ENCODE measurements at places on chromosomes 11 and 22.

DNA sequence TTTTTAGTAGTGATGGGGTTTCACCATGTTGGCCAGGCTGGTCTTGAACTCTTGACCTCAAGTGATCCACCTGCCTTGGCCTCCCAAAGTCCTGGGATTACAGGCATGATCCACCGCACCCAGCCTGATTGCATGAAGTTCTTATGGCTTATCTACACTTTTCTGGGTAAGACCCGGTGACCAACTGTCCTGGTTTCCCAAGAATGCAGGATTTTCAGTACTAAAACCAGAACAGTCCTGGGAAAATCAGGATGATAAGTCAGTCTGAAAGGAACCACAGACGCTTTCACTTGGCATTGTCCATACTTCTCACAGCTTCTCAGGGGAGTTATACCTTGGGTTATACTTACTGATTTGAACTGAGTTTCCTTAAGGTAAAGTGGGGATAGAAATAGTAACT lies 1.4 kb upstream of the BPIFC start:
- DNase-seq, result no peak

- no peak for DNase-seq
These were observed 21.9 kb downstream of the MN1 start for GRCh38 chr22:27779643-27780042.

- no peak for DNase-seq
These were observed 117.7 kb upstream of the RCN1 start for GRCh38 chr11:31973172-31973571.

DNA sequence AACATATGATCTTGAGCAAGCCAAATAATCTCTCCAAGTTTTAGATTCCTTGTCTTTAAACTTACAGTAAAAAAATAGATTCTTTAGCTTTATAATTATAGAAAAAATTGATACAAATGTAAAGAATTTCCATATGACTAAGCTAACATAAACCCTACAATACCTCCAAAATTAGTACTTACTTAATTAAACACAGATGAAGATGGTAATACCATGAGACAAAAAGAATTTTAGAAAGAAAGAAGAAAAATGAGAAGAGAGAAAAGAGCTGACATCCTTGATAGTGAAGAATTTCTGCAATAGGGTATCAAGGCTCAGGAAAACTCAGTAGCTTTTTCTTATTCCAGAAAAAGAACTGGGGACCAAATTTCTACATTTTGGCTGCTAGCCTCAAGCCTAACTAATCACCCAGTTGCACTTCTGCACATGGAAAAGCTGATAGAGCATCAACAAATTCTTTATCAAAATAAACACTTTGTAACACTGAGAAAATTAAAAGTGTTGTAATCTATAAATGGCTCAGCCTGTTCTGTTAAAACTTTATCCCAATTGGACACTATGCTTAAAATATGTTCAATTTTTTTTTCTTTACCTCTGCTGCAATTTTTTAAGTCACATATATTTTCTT lies 24.7 kb upstream of the SOX6 start:
- no peak for DNase-seq

GRCh38 chr22:47143249-47143938 lies 380.9 kb downstream of the TBC1D22A start:
- DNase-seq, result no peak

DNA sequence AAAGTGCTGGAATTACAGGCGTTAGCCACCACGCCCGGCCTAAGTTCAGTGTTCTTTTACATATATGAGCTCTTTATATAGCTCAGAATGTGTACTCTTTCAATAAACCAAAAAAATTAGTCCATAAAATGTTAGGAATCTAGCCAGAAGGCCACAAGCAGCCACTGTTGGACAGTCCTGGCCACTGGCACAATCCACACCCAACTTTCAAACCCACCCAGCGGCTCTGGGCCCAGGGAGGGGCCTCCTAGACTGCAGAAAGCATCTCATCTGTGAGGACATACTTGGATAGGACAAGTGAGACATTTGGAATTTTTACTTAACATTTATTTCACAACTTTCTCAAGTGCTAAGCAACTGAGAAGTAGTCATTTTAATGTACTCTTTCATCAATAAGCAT lies 6.4 kb downstream of the PACSIN2 start:
- no peak for DNase-seq

DNA sequence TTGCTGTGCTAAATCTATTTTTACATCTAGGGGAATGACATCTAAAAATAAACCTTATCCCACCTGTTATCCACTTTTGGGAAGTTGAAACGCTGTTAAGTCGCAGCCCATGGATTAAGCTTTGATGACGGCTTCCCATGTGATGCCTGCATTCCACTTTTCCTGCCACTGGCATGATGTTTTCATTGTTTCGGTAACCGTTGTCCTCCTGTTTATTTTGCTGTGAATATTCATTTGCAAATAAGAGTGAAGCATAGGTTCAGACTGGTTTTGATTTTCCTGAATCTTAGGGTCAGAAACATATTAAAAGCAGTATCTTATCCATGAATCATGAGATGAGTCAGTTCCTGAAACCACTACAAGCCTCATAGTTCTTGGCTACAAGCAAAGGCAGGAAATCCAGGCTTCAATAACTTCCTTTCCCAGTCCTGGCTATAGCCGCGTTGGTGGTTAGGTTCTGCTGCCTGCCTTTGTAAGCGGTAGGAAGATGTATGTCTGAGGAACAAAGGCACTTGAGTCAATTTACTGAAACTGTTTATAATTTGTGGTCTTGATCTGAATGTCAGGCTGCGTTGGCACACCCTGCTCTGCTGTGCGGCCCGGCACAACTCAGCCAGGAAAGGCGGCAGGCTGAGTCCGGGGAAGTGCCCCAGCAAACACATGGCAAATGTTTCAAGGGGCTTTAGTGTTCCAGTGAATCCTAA lies 19.4 kb downstream of the TEAD1 start:
- no peak for DNase-seq

DNA sequence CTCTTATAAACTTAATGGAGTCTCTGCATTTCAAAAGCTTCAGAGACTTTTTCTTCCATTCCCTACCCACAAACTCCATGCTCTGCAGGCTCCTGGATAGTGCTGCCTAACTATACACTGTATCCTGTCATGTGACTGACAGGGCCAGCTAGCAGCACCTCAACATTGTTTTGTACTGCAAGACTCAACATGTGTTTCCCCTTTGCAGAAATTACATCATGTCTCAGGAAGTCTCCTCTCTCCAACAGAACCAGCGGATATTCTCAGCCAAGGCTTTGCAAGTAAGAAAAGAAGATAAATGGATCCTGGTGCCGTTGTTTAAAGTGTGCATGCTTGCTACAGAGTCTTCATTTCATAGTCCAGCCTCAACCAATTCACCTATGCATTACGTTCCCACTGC lies 164.0 kb upstream of the UBASH3B start:
- DNase-seq, result no peak

GRCh38 chr11:47756208-47756607 lies 10.9 kb downstream of the FNBP4 start:
- no peak for DNase-seq

GRCh38 chr22:47318041-47318737 lies 555.7 kb downstream of the TBC1D22A start:
- DNase-seq, result no peak

- DNase-seq, result no peak
These were observed 15.5 kb downstream of the DEAF1 start for GRCh38 chr11:679271-680207.

GRCh38 chr22:35404176-35404575 lies 4.2 kb downstream of the MCM5 start:
- no peak for DNase-seq

DNA sequence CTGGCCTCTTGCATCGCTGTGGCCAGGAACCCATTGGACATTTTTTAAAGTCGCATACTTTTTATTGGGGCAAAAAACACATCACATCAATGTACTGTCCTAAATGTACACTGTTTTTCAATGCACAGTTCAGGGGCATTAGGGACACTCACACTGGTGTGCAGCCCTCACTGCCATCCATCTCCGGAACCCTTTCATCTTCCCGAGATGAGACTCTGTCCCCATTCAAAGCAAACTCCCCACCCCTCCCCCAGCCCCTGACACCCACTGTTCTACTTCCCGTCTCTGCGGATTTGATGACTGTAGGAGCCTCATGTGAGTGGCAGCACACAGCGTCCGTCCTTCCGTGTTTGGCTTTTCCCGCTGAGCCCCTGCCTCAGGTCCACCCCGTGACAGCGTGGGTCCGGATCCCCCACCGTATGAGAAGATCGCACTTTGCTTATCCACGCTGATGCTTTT lies 41.8 kb upstream of the TH start:
- no peak for DNase-seq

GRCh38 chr11:9070749-9071491 lies 20.5 kb downstream of the SCUBE2 start:
- DNase-seq, result no peak

DNA sequence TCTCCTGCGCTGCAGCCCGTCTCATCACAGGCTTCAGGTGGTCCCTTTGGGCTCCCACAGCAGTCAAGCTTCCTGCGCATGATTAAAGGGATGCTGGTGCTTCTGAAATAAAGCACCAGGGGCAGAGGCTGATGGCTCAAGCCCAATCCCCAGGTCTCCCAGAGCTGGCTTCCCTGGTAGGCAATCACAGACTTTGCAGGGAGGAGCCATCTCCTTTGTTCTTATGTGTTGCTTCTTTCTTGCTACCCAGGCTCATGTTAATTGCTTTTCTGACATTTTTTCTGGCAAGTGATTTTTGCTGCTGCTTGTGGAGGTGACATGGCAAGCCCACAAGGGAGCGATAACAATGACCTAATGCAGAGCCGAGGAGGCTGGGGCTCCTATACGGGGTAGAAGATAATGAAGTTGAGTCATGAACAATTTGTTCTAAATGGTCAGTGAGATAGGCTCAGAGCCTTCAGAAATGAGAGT lies 25.2 kb upstream of the PLET1 start:
- DNase-seq, result no peak

DNA sequence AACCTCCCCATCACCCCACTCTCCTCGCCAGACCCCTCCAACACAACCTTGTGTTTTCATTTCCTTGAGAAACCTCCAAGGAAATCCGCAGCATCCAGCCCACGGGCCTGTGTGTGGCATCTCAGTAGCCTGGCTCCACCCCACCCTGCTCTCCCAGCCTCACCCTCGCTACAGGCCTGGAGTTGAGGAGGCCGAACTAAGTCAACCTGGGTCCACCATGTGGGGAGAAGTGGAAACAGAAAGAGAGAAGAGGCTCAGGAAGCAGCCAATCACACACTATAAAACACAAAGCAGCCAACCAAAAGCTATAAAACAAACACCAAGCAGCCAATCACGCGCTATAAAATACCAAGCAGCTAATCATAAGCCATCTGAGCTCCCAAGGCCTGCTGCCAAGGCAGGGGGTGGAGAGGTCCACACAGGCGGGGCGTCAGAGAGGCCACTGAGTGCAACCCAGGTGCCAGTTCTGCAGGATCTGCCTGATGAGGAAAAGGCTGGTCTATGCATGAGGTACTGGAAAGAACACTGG lies 72.0 kb downstream of the MICAL3 start:
- no peak for DNase-seq

DNA sequence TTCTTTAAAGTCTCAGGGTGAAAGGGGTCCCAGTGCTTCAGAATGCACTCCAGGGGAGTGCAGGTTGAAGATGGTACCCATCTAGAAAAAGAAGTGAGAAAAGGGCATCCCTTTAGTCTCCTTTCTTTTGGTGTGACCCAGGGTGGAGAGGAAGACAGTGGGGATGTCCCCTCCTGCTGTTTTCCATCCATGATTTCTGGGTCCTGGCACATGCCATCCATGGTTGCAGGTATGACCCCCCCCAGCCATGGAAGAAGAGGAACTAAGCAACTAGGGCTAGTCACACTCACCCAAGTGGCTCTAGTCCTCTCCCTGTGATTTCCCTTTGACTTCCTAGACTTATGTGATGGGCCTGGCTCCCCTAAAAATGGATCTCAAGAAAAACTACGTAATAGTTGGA lies 15.9 kb upstream of the EI24 start:
- DNase-seq, result no peak

GRCh38 chr11:74370123-74370522 lies 28.1 kb downstream of the PGM2L1 start:
- no peak for DNase-seq

- no peak for DNase-seq
These were observed 89.4 kb upstream of the IGLL5 start for GRCh38 chr22:22798232-22798616.

GRCh38 chr11:92838759-92839310 lies 130.6 kb upstream of the MTNR1B start:
- no peak for DNase-seq

GRCh38 chr11:98358551-98358950 lies 662.2 kb upstream of the CNTN5 start:
- no peak for DNase-seq

DNA sequence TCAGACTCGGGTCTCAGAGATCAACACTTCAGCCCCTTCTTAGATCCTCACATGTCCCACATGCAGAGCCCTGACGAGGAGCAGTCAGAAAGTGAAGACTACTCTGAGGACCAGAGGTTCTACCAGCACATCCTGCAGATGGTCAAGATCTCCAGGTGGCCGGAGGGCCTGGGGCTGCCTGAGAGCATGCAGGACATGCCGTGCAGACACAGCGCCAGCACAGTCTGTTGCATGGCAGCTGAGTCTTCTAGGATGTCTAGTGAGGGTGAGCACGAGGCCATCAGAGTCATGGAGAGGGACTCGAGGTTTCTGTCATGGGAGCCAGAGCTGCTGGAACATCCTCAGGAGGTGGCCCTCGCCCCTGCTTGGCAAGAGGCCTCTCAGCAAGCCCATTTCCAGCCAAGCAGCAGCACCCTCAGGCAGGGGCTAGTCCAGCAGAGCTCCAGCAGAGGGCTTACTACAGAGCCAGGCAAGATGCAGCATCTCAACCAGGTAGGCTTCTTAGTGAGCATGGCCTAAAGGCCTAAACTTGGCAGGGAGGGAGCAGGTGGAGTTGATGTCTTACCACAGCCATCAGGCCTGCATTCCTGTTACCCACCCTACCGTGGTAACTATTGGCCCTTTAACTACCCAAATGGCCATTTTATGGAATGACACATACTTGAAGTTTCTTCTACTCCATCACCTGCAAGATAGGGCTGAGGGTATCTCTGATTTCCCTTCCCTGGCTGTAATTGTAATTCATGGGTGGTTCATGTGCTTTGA lies 28.7 kb downstream of the CEP164 start:
- DNase-seq, result no peak

DNA sequence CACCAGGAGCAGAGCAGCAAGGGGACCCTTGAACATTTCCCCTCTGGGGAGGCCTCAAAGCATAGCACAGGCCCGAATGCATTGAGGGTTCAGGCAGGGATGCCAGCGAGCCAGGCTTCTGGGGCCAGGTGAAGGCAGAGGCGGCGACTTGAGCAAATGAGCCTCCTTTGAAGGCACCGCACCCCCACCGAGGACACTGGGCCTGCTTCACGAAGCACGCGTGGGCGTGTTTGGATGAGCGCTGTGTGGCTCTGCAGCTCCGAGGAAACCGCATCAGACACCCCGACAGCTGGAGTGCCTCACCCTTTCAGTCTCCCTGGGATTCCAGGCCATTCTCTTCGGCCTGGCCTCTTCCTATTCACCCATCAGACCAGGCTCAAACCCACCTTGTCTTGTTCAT lies 301.8 kb downstream of the NTM start:
- DNase-seq, result no peak

- DNase-seq, result no peak
These were observed 31.9 kb downstream of the RRAS2 start for GRCh38 chr11:14327116-14327515.

- DNase-seq, result no peak
These were observed 59.4 kb upstream of the A4GALT start for GRCh38 chr22:42780070-42780540.

Data from omental fat pad (tissue), 4 donors.